ENCODE measurements at places on chromosomes 4 and X. TPM values are rescaled to one million over a fixed set of nuclear protein-coding genes. Genes with fewer than 3 reads are reported as not detected.

Gene GTPBP6
- total RNA-seq, result 27.3 TPM

Gene PF4V1
- total RNA-seq, result 0.27 TPM

Gene IL1RAPL2
- 3.1 TPM for total RNA-seq

Gene XKRX
- 0.04 TPM for total RNA-seq

Gene SRPX2
- 29.7 TPM for total RNA-seq

Gene GYPB
- total RNA-seq, result 5.3 TPM

Gene DCAF4L1
- 0.18 TPM for total RNA-seq

Gene CXCL1
- 0.13 TPM for total RNA-seq

All from muscle of leg (tissue), 16 donors.